ENCODE measurements at places on chromosomes 2 and 18.

- DNase-seq = peak; percentile 51
Observed at GRCh38 chr2:28394331-28394877, 1.7 kb downstream of the FOSL2 start.

- no peak for DNase-seq
Observed at GRCh38 chr18:4412286-4412685, 42.8 kb downstream of the DLGAP1 start.

DNA sequence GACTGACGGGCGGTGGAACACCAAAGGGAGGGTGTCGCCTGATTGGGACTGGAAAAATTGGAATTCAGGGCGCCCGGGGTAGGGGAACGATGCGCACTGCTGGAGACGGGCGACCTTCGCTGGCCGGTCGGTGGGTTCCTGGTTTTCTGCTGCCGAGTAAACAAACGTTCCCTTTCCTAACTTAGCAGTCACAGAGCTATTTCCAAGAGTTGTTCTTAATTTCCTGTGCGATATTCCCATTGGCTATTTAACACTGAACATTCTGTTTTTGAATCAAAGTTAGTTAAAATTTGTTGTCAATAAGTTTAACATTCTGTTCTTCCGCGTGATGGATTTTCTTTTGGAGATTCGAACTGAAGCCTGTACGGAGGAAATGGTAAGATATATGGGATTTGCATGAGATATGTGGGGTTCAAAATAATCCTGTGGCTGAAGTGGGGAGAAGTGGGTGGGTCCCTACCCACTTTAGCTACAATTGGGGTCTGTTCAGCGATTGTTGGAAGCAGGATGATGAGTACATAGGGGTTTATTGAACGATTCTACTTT, 862 bp downstream of the C18orf54 start:
- DNase-seq = peak; percentile 4

- DNase-seq = no peak
Observed at GRCh38 chr2:8932702-8933101, 70.8 kb downstream of the MBOAT2 start.

GRCh38 chr2:207481924-207482323, 47.8 kb upstream of the CREB1 start:
- DNase-seq = no peak

GRCh38 chr18:63187223-63187574, 132.4 kb downstream of the BCL2 start:
- no peak for DNase-seq

DNA sequence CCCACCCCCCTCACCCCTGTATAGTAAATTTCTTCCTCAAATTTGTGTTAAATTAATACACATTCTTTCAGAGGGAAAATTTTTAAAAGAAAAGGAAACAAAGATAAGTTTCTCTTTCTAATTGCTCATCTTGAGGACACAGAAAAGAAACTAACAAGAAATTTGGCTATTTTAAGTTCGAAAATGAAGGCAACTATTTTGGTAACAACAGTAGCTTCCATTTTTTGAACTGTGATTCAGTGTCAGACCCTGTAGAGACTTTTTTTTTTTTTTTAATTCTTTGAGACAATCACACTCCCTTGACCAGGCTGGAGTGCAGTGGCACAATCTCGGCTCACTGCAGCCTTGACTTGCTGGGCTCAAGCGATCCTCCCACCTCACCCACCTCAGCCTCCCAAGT, 194.9 kb downstream of the SS18 start:
- DNase-seq = no peak

- DNase-seq = no peak
Observed at GRCh38 chr2:118265873-118266455, 177.7 kb downstream of the INSIG2 start.

- peak; percentile 33 for DNase-seq
Observed at GRCh38 chr2:218569661-218570500, 1.2 kb downstream of the CNOT9 start.

DNA sequence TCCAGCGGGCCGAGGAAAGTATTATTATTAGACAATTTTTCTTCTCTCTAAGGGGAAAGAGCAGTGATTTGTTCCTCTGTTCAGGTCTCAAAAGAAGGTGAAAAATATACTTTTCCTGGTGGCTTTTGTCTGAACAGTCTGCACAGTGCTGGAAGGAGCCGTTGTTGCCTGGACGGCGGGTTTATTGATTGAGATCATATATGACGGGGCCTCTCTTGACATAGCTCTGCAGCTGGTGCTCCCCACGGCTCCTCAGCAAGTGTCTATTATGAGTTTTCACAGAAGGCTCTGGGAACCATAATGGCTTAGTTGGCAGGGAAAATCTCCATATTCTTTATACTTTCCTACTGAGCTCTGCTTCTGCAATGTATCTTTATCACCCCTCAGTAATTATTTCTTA, 42.9 kb downstream of the FSHR start:
- no peak for DNase-seq

DNA sequence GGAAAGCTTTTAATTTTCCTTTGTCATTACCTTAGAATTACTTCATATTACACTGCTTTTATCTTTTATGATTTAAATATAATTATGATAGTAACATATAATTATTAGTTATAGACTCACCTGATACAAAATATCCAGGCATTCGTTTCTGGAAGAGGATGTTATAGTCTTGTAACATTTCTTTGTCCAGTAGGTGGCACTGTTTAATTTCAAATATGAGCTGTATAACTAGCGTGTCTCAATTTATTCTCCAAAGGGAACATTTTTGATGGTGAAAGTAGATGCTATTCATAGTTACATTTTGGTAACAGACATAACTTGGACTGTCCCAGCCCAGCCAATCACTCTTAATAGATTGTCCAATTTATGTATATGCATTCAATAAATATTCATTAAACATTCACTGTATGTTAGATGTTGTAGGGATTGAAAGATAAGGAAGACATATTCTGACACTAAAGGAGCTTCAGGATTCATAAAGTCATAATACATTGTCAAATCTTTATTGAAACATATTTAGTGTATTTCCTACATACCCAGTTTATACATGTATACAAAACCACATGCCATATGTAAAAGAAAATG, 19.2 kb downstream of the DAW1 start:
- DNase-seq = peak; percentile 72

DNA sequence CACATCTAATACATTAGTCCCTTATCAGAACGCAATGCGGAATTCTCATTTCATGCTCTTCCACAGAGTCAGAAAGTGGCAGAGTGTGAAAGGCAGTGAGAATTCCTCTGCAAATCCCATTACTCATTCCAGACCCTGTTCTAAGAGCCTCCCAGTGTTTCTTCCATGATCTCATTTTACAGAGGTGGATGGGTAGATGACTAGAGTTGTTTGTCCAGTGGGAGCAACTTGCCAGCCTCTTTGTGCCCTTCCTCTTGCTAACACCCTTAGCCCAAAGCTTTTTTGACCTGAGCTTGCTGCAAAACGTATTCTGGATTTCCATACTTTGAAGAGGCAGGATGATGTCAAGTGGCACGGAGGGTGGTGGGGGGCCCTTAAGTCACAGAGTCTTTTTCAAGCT, 467.7 kb upstream of the RGPD4 start:
- no peak for DNase-seq

- no peak for DNase-seq
Observed at GRCh38 chr2:124026503-124026902, 1.4 kb downstream of the CNTNAP5 start.

GRCh38 chr2:198465970-198466369, 661.6 kb downstream of the PLCL1 start:
- no peak for DNase-seq

DNA sequence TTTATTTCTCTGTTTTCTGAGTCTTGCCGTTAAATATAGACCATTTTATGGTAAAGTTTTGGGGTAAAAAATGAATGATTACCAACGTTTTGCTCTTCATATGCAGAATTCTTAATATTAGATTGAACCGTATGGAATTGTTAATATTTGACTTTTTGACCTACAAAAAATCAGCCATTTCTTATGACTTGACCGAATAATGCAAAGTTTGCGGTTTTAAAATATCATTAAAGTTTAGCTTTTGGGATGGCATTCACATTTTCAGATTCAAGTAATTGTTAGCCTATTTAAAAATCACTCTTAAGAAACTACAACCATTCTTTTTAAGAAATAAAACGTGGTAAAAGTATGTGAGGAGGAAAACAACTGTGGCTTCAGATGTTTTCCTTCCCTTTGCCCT, 138.0 kb downstream of the HAUS1 start:
- DNase-seq = no peak

GRCh38 chr2:150469706-150470274, 17.7 kb downstream of the RND3 start:
- no peak for DNase-seq

DNA sequence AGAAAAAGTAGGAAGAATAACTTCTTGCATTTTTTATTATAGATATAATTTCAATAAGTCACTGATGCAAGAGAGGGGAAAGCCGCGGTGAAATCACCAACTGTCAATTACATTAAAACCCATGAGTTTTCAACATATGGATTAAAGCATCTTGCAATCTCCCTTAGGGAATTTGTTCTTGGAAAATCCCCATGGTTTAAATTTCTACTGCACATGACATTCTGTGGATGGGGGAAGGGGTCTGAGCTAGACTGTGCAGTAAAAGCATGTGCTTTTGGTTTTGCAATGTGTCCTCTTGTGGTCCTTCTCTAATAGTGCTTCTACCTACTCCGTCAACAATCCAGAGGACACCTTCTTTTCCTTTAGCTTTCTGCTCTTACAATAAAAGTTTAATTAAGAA, 894.0 kb downstream of the DCDC2C start:
- DNase-seq = no peak

DNA sequence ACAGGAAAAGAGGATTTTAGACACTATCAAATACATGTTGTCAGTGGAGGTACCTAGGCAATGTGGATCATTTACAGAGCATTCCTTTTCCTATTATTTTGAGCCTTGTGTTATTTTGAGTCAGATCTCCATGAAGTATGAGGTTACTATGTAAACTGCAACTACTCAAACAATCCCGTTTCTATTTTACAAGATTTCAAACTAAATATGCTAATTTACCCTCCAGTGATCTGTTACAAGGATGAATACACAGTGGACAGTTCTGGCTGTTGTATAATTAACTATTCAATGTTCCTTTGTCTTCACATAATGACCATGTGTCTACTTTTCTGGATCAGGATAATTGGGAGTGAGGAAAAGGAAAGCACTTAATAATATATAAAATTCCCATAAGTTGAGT, 4.6 kb downstream of the HOXD1 start:
- DNase-seq = no peak

DNA sequence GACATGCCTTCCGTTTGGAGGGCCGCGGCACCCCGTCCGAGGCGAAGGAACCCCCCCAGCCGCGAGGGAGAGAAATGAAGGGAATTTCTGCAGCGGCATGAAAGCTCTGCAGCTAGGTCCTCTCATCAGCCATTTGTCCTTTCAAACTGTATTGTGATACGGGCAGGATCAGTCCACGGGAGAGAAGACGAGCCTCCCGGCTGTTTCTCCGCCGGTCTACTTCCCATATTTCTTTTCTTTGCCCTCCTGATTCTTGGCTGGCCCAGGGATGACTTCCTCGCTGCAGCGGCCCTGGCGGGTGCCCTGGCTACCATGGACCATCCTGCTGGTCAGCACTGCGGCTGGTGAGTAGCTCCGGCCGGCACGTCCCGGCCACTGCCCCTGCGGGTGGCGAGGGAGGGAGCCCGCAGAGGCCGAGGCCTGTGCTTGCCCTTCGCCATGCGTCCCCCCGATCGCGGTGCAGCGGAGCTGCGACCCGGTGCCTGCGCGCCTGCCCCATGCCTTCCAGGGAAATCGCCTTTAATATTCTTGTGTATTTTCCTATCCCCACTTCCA, 1.2 kb downstream of the BMPR2 start:
- peak; percentile 15 for DNase-seq

DNA sequence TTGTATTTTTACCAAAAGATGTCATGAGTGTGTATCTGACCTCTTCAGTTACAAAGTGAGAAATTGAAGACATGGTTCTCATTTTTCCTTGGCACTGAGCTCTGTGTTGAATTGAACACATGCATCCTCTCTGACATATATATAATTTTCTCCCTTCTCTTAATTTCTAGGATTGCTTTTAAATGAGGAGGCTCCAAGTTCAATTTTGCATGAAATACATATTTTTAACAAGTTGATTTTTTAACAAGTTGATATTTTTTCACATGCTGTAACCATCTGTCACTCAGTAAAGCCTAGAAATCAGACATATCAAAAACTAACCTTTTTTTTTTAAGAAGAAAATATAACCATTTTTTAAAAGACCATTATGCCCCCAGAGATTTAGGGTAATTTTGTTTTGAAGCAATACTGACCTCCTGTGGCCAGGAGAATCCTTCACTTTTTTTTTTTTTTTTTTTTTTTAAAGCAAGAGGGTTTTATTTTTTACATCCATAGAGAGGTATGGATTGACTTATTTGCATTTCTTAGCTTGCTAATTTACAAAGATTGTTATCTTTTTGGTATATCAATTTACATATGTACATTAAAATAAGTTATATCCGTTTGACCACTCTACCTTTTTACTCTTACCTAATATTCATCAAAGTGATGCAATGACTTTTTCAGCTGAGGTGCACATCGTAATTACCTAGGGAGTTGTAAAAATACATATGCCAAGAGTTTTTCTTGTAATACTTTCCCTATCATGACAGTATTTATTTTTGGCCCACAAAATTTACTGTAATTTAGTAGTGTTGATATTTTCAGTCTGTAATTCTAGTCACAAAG, 161.8 kb downstream of the SOCS6 start:
- DNase-seq = no peak

DNA sequence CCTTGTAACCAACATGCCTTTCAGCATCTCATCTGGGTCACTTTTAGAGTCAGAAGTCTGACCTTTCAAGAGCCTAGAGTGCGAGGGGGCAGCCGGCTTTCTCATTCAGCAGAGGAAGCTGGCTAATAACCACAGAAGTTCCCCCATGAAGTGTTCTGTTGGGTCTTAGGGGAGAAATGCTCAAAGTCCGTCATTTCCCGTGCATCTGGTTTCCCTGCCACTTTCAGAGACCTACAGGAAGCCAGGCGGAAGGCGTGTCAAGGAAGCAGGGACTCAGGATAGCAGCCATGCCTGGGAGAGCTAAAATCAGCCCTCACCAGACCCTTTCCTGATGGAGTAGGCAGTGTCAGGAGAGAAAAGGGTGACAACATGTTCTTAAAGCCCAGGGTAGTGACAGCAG, 301.8 kb upstream of the ID2 start:
- no peak for DNase-seq

GRCh38 chr18:47172476-47172875, 3.7 kb downstream of the IER3IP1 start:
- no peak for DNase-seq

GRCh38 chr18:5462227-5462626, 81.6 kb downstream of the EPB41L3 start:
- no peak for DNase-seq

Measured in epithelial cell of esophagus (primary cell).